ENCODE measurements at places on chromosomes 7 and 10. TPM values are rescaled to one million over a fixed set of nuclear protein-coding genes. Genes with fewer than 3 reads are reported as not detected.

GRCh38 chr10:64867501-64867962, 1346.3 kb downstream of the REEP3 start:
- DNase-seq, result no peak

Gene ABHD11
- 21.1 TPM for total RNA-seq

DNA sequence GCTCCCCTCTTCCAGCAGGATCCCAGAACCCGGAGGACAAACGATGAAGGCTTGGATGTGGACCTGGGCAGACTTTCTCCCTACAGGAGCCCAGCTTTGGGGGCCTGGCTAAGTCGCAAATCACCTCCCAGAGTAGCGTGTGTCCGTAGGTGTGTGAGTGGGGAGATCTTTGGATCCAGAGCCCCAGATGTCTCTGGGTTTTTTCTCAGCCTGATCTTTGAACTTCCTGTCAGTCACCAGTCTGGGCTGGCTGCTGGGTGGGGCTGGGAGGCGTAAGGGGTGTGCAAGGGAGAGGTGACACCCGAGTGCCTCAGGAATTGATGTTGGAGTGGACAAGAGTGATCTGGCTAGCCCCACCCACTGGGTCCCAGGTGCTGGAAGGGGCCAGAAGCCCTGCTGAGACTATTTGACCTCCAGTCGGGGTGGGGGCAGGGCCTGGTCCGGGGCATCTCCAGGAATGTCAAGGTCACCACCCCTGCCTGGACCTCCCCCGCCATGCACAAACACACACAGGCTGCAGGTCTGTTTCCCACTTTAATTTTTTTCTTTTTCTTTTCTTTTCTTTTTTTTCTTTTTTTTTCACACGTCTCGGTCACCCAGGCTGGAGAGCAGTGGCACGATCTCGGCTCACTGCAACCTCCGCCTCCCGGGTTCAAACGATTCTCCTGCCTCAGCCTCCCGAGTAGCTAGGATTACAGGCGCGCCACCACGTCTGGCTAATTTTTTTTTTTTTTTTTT, at the start of gene MOGAT3:
TSS of gene MOGAT3 (minus strand) at position 175 of the 738 bp plus-strand sequence. CDS start 182 bp downstream, outside the sequence.
- DNase-seq, result no peak

Gene CDC14C
- total RNA-seq, result not detected

DNA sequence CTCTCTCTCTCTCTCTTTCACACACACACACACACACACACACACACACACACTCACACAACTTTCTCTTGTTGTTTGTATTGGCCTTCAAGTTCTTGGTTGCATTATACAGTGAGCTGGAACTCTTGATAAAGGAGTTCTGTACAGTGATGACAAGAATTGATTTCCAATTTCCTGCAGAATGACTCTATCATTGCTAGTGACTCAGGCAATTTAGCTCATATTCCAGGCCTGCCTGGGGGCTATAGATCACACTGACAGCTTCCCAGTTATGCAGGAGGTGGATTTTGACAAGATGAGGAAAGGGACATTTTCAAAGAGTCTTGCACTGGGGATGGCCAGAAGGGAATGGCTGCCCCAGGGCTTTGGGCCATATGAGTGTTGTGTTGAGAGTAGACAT, 508.8 kb downstream of the TYW1 start:
- DNase-seq, result no peak

DNA sequence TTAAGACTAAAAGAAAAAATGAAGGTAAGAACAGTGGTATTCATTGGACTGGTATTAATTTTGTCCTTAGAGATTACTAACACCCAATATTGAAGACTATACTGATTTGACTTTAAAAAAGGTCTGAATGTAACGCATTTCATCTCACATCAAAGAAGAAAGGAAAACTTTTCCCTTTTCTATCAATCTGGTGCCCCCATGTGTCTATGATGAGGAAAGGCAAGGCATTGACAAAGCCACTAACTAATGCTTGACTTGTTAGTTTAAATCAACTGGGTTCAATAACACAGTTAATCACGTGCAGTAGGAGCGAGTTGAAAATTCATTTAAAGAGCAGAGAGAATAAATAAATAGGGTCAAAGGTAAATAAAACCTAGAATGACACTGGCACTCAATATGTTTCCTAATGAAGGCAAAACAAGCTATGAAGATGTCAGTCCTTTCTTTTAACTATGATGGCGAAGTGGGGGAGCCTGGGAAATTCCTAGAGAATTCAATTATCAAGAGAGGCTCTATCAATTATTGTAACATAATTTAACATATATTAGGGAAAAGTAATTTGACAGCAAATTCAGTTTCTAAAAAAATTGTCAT, 180.9 kb downstream of the ANK3 start:
- DNase-seq, result no peak

DNA sequence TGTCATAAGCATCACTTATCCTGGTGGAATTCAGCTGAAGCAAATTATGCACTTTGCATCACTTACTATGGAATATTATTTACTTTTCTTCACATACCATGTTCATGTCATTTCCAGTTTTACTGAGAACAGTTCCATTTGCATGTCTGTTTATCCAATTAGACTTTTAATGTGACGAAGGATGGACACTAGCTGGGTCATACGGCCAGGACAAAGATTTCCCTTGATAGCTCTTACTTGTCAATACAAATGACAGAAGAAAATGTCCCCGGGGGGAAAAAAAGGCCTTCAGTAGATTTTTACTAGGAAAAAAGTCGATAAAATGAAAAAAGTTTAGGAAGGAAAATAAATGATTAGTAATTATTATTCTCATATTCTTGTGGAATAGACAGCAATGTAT, 106.6 kb downstream of the RAPGEF5 start:
- DNase-seq, result no peak

DNA sequence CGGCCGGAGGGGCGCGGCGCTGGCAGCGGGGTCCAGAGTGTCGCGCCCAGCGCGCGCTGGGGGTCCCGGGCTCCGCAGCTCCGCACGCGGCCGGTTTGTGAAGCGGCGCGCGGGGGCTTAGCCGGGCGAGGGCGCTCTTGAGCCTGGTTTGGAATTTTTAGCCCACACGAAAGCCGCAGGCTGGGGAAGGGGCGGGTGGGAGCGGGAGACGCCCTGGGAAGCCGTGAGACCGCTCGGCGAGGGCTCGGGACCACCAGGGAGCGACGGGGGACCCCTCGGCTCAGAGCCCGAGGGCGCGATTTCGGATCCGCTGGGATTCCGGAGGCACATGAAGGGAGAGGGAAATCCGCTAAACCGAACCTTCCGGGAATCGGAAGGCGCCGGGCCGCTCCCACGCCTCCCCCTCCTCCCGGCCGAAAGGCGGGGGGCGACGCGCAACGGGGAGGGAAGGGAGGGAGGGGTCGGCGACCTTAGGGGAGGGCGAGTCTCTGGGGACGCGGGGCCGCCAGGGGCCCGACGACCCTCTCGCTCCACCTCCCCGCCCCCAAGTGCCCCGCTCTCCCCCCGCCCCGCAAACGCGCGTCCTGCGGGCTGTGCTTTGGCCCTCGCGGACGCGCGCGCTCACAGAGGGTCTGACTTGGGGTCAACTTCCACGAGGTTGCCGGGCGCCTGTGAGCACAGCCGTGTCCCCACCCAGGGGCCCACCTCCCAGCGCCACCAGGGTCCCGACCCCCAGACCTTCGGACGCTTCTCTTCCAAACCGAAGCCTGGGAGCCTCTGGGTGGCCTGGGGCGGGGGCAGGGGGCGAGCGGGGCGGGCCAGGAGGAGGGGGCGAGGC, 5.1 kb upstream of the ELFN1 start:
- peak; percentile 86 for DNase-seq

Gene EIF5AL1
- total RNA-seq, result 0.09 TPM

Gene ITIH5
- total RNA-seq, result 1.6 TPM

- DNase-seq, result no peak
Observed at GRCh38 chr7:22944510-22944909, 69.4 kb downstream of the HYCC1 start.

GRCh38 chr10:85557706-85558105, 808.9 kb downstream of the GRID1 start:
- DNase-seq, result no peak

DNA sequence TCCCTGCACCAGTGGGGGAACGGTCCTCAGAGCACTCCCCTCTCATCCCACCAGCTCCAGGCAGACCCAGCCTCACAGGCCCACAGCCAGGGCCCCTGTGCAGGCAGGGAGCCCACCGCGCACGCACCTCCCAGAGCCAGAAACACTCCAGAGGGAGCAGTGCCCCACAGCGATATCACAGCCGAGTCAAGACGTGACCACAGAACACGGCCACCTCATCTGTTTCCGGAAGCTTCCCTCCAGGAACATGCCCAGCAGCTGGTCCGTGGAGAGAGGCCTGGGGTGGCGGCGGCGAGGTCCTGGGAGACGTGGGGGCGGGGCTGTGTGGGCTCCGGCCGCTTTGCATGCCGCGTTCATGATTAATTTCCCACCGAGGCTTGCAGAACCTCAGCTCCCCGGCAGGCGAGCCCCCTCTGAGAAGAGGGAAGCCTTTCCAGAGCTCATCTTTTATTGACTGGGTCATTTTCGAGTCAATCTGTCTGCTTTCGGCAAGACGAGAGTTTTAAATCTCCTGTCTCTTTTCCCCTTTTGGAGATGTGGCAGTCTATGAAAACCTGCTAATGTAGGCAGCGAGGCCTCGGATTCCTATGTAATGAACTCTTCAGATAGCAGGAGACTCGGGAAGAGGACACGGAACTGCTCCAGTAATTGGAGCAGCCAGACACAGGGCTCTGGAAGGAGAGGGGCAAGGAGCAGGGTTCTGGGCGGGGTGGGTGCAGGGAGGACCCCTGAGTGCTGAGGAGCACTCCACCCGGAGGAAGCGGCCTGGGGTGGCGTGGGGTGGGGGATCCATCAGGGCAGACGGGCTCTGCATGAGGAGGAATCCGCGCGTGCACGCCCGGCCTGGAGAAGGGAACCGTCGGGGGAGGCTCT, 242.8 kb downstream of the ELFN1 start:
- peak; percentile 78 for DNase-seq

DNA sequence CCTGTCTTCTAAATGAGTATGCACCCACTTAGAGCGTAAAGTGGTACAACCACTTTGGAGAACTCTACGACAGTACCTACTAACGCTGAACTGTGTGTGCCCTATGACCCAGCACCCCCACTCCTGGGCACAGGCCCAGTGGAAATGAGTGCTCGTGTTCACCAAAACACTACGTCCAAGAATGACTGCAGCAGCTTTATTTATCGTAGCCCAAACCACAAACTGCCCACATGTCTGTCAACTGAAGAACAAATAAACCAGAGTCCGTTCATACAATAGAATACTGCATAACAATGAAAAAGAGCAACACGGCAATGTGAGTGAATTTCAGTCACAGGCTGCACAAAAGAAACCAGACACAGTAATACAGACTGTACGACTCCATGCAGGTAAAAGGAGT, 35.4 kb downstream of the TLL2 start:
- DNase-seq, result no peak

- no peak for DNase-seq
Observed at GRCh38 chr7:45642044-45642443, 67.9 kb downstream of the ADCY1 start.

- DNase-seq, result no peak
Observed at GRCh38 chr10:84341538-84341856, 13.1 kb downstream of the CCSER2 start.

Gene OPN1SW
- total RNA-seq, result not detected

Gene CCDC146
- 7.5 TPM for total RNA-seq

Gene CYP2C19
- total RNA-seq, result not detected

Gene SEMA4G
- total RNA-seq, result 3.2 TPM

DNA sequence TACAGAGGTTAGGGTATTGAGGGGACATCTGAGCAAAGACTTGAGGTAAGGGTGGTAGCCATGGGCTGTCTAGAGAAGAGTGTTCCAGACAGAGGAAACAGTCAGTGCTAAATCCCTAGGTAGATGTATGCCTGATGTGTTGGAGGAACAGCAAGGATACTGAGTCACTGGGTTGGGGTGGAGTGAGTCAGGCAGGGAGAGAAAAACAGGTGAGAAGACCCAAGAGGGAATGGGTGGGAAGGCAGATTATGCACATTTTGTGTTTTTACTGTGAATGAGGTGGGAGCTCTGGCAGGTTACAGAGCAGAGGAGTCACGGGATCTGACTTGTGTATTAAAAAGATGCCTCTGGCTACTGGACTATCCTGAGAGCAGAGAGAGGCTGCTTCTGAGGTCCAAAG, 285.0 kb downstream of the CALN1 start:
- DNase-seq, result no peak

GRCh38 chr7:102933763-102934162, 21.0 kb downstream of the LRRC17 start:
- peak; percentile 92 for DNase-seq

DNA sequence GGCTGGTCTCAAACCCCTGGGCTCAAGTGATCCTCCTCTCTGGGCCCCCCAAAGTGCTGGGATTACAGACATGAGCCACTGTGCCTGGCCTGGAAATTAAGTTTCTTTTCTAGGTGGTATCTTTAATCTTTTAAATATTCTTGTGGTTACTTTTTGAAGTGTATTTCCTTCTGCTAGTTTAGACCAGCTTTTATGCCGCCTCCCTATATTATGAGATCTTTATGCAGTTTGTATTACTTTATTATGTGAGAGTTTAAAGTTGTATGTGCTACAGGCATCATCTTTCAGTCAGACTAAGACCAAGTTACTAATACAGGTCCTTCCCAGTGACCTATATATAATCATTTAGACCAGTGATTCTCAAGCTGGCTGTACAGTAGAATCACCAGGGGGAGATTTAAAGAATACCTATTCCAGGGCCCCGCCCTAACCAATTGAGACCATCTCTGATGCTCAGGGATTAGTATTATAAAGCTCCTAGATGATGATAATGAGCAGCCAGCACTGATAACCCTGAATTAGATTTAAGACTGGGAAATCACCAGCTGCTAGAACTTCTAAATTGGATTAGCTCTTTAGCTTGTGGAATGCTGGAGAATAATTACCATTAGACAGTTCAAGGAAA, 11.3 kb downstream of the INPP5F start:
- no peak for DNase-seq

- no peak for DNase-seq
Observed at GRCh38 chr7:67917437-67917755, 920.8 kb downstream of the TYW1 start.

- no peak for DNase-seq
Observed at GRCh38 chr10:96387161-96387560, 28.4 kb upstream of the OPALIN start.
